ENCODE measurements at places on chromosomes 1 and 21. TPM values are rescaled to one million over a fixed set of nuclear protein-coding genes. Genes with fewer than 3 reads are reported as not detected.

MAB21L3 gene
- total RNA-seq, result not detected

ATP1A2 gene
- not detected for total RNA-seq

OR2L13 gene
- not detected for total RNA-seq

ASTN1 gene
- not detected for total RNA-seq

LCA5L gene
- not detected for total RNA-seq
